ENCODE measurements at places on chromosomes 5 and 9.

GRCh38 chr5:173480896-173481295 is 135.6 kb downstream of the BOD1 start:
- no peak for DNase-seq

GRCh38 chr5:142922223-142922952 is 152.2 kb downstream of the ARHGAP26 start:
- DNase-seq, result no peak

- no peak for DNase-seq
Observed at GRCh38 chr5:57780306-57780960, 297.8 kb upstream of the ACTBL2 start.

- DNase-seq, result no peak
Observed at GRCh38 chr5:77707791-77708190, 68.3 kb downstream of the TBCA start.

DNA sequence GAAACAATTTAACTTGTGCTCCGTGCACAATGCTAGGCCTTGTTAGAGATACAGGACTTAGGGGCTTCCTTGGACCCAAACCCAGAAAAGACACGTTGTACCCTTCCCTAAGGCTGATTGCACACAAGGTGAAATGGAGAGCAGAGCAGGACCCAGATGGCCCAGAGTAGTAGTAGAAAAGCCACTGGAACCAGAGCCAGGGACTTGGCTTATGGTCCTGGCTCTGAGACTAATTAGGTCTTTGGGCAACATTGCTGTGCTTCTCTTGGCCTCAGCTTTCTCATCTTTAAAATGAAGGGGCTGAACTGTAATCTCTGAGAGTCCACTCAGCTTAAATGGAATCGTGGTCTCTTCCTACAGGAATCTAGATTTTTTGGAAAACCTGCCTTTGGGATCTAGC is 42.3 kb downstream of the EBF1 start:
- no peak for DNase-seq

GRCh38 chr9:107387409-107387808 is 102.2 kb downstream of the KLF4 start:
- no peak for DNase-seq

GRCh38 chr5:160744268-160745101 is 107.5 kb downstream of the ATP10B start:
- DNase-seq, result no peak

DNA sequence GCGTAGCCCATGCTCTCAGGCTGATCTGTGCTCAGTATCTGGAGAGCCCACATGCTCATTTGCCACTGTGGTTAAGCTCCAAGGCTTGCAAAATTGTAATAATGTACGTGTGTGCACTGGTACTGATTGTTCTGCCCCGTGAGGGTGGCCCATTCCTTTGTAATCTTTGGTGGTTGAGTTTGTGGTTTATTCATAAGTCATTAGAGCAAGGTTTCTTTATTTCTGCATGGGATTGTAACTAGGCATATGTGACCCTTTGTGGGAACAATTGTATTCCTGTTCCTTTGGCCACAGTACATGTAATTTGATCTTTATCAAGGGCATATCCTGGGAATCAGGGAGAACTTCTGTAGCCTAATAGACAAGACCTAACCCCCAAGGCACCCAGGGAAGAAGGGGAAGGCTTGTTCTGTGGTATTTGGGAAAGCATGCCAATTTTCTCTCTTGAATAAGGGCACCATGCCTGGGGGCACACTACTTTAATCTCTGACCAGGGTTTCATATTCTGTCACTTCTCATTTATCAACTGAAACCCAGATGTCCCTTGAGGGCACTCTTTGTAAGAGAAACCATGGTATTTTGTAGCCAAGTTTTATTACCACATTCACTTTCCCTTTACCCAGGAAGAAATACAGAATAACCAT is 74.6 kb downstream of the NPR3 start:
- no peak for DNase-seq

DNA sequence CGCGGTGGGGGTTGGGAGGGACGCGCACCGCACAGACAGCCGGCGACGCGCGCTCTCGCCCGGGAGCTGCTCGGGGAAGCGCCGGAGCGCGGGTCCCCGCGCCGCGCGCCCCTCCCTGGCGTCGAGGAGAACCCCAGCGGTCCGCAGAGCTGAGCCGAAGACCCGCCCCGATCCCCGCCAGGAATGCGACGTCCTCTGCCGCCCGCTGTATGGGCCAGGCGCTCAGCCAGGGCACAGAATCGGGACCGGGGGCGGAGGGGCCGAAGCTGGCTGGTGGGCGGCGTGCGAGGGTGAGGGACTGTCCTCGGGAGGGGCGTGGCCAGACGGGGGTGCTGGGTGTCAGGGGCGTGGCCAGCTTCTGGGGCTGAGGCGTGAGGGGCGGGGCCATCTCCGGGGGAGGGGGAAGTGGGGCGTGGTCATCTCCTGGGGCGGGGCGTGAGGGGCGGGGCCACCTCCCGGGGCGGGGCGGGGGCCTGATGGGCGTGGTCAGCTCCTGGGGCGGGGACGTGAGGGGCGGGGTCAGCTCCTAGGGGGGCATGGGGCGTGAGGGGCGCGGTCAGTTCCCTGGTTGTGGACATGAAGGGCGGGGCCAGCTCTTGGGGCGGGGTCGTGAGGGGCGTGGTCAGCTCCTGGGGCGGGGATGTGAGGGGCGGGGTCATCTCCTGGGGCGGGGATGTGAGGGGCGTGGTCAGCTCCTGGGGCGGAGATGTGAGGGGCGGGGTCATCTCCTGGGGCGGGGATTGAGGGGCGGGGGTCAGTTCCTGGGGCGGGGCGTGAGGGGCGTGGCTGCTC is 965 bp downstream of the PTGDS start:
- DNase-seq, result peak; percentile 73

DNA sequence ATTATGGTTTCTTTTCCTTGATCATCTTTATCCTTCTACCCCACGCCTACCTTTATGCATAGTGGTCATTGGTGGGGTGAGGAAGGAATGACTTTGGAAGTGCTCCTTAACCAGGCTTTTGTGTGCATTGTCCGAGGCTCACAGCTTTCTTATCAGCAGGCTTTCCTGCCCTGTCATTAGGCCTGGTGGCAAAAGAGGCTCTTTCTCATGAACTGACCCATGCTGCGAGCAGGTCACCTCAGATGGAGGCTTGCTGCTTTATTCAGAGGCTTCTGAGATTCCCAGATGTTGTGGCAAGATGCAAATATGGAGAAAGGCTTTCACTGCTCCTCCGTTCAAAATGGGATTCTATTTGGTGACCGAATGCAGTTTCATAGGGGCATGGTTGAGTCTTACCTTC is 57.4 kb upstream of the DMRTA1 start:
- DNase-seq, result no peak

DNA sequence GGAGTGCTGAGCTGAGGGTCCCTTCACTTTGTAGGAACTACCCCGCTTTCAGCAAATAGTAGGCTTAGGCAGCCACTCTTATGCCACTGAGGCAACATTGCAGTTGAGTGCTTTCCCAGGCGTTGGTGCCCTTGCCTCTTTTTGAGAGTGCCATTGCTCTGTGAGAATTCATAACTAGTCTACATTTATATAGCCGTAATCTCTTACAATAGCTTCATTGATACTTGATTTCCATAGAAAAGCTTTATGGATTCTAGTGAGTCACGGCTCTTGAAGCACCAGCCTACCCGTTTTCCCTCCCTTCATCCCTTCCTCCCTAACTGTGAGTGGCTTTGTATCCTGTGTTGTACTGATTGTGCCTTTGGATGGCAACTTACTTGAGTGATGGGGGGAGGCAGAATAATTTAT is 283.9 kb downstream of the AOPEP start:
- DNase-seq, result no peak

DNA sequence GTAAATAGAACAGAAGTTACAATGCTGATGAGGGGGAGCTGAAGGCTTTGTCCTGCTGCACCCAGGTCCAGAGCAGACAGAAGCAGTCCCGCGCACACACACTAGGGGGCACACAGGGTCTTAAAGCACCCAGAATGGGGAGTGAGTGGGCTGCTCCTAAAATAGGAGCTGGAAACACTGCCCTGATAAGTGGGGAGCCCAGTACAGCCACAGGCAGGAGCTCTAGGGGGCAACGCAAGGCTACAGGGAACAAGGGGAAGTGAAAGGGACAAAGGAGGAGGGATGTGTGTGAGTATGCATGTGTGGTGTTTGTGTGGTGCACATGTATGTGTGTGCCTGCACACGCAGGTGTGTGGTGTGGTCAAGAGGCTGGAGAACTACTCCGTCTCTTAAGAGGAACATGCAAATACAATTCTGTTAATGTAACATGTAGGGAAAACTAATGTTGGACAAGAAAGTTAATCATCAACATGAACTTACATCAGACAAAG is 191.5 kb downstream of the ROR2 start:
- DNase-seq, result no peak

DNA sequence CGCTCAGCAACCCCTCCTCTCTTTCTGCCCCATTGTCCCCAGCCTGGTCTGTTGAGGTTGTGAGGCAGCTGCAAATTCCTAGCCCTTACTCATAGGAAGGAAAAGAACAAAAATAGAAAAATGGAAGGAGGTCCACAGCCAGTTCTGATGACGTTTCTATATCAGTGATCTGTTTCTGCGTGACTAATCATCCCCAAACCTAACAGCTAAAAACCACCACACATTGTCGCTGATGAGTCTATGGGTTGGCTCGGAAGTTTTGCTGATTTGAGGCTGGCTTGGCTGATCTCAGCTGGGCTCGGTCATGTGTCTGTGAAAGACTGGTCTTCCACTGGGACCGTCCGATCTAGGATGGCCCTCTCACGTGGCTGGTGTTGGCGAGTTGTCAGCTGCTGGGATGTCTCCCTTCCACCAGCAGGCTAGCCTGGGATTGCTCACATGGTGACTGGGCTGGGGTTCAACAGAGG is 200.6 kb upstream of the ZNF618 start:
- DNase-seq, result no peak

DNA sequence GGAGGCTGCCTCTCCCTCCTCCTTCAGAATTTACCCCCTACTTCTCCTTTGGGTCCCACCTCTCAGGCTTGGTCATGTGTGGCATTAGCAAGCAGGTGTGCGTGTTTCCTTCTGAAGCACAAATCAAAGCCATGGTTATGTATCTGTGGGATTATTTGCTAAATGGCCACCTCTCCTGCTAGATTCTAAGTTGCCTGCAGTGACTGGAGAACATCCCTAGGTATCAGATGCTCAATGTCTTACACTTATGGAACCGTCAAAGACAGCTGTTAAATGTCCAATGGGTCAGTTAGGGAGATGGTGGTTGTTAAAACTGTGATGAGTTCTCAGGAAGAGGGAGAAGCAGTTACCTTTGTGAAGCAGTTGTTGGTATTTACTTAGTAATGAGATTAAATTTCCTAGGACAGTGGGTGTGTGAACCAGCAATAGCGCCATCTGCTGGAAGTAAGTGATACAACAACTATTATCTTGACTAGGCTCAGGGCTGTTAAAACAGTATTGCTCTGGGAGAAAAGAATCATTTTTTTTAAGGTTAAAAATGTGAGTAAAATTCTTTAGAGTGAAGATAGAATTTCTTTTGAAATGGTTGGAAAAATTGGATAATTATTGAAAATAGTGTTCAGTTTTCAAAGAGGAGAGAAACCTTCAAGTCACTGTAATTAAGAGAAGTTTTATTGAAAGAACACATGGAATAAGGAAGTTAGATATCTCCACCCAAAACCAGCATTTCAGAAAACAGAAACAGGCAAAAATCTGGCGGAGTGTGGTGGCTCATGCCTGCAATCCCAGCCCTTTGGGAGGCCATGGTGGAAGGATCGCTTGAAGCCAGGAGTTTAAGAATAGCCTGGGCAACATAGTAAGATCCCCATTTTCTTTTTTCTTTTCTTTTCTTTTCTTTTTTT is 71.3 kb downstream of the TMC1 start:
- DNase-seq, result no peak

DNA sequence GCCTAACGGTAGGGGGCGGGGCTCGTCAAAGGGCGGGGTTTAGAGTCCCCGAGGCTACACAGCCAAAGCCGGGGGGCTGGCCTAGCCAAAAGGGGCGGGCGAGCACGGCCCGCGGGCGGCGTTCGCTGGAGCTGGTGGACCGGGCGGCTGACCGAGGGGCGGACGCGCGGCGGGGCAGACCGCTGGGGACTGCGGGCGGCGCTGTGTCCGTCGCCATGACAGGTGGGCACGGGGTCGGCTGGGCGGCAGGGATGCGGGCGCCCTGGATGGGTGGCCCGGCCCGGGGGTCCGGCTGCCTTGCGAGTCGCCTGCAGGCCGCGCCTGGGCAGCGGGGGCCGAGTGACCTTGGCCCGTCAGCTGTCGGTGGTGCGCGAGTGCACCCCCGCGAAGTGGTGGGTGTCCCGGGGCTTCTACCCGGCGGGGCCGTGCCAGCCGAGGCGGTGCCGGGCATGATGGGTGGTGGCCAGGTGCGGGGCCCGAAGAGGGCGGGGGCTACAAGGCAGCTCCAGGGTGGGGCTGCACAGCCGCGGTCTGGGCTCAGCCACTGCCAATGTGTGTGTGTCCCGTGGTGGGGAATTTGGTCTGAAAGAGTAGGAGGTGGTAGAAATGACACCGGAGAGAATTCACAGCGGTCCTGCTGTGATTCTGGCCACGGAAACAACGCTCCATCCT is at the start of gene CARD19:
TSS of gene CARD19 (plus strand) at position 87 of the 672 bp plus-strand sequence. CDS start at position 216, 129 bp downstream.
- no peak for DNase-seq

DNA sequence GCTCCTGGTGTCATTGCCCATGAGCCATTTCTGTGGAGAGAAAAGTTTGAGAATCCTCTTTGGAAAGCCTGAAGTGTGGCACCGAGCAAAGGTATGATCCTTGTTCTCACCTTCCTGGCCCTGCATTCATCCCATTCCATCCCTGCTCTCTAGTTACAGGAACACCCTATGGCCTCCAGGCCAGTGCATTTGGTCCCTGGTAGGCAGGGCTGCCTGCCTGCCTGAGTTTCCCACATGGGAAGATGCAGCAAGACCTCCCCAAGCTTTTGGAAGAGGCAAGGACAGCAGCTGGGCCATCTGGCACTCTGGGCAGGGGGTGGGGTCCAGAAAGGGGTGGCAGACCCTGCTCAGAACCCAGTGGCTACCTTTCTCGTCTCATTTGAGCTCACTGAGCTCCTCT is 24.5 kb downstream of the IGIP start:
- DNase-seq, result no peak

DNA sequence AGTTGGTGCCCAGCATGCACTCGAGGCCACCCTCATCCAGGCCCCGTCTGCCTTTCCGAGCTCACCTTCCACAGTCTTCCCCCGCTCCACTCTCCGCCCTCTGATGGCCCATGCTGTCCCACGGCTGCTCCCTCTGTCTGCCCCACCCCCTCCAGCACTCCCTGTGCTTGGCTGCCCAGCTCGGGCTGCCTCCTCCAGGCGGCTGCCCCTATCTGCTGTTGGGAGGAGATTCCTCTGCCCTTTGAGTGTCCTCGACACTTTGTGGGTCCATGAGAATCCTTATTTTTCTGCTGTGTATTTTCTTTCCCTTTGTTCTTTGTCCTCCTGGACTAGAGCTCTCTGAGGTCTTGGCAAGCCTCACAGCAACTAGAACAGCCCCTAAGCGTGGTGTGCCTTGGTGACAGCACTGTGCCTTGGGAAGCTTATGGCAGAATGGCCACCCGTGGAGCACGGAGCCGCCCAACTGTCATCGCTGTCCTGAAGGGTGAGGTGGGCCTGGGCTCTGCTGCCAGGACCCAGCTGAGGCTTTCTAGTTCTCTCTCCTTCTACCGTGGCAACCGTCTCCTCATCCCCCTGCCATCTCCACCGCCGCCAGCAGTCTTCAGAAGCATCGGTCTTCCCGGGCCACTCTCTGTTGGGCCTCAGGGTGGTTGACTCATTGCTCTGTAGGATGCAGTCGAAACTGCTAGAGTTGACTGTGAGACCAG is 5.2 kb downstream of the NTMT1 start:
- no peak for DNase-seq

- no peak for DNase-seq
Observed at GRCh38 chr9:85703398-85703797, 38.4 kb downstream of the AGTPBP1 start.

All from activated CD4-positive, CD25-positive, alpha-beta regulatory T cell treated with anti-CD3 and anti-CD28 coated beads, Interleukin-2, amount 50 U/mL, for 72 hours (primary cell).